ENCODE measurements at places on chromosomes 1 and 21.

- no peak for DNase-seq
These were observed 2.9 kb downstream of the C2CD2 start for GRCh38 chr21:41950941-41951351.

GRCh38 chr1:109111386-109112055 lies 2.4 kb upstream of the ELAPOR1 start:
- no peak for DNase-seq

DNA sequence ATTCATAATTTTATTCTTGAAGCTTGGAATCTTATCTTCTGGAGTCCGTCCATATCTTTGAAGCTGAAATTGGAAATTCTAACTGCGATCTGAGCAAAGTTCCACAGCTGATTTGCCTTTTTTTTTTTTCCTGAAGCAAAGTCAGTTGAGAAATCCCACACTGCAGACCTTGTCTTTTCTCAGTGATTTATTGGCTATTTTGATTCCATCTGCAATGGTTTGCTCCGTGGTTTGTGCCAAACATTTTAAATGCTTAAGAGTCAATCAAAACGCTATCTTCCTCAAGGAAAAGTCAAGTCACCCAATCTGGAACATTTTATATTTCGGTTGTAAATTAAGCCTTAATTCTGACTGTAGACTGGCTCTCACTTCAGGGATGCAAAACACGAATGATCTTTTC lies 88.2 kb upstream of the GRIK1 start:
- no peak for DNase-seq

DNA sequence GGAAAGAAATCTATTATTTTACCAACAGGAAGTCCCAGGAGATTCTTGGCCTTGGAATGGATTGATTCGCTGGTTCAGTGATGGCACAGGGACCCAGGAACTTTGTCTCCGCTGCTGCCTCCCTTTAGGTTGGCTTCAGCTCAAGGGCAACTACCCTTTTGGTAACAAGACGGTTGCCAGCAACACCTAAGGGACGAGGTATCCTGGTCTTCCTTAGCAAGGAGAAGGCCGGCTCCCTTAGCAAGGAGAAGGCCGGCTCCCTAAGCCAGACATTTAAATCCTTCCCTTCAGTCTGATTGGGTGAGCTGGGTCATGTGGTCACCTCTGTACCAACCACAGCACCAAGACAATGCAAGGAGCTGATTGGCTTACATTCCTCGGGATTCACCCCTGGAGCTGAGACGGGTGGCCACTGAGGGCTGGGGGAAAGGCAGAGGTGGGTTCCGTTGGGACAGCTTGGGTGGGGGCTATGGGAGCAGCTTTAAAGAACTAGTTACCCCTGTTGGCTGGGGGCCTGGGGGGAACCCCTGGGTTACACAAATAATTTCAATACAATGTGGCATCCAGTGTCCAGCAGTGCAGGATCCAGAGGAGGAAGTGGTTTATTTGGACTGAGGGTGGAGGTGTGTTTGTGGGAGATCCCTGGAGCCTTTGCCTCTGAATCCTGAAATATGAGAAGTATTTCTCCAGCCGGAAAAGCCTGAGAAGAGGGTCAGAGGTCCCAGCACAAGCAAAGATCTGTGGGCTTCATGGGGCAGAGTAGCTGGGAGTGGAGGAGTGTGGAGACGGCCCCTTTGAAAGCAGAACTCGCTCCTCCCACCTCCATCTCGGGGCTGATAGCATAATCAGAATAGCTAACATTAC lies 20.7 kb upstream of the CLIC4 start:
- DNase-seq, result no peak
